SJCRH30 (cell line): ENCODE measurements at places on chromosomes 5 and 9. TPM values are rescaled to one million over a fixed set of nuclear protein-coding genes. Genes with fewer than 3 reads are reported as not detected.

- peaks cover 4% of the 10 kb centered on the region; the same call in 1 of the 2 replicates for H3K4me1 ChIP-seq
- H3K36me3 ChIP-seq, result peaks cover 34% of the 10 kb centered on the region
- no peak overlapping the region for H3K4me3 ChIP-seq
- no peaks in the 10 kb centered on the region for H3K27me3 ChIP-seq
These were observed 3.6 kb upstream of the SNAPC4 start for GRCh38 chr9:136403538-136403914.

DNA sequence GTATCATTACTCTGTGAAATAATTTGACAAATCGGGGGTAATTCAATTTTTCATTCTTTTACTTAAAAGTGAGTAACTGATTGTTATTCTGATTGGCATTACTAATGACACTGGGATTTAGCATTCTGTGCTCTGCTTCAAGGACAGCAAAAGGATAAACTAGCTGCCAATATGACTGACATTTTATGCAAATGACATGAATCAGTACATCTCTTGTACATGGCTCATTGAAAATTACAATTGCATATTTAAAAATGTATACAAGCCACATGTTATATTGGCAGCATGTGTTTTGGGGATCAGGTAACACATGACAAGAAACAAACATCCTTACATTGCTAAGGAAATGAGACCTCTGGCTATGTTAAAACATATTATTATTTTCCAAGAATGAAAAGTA is 79.0 kb downstream of the SMC2 start:
- no peak for DNase-seq
- H3K4me1 ChIP-seq, result no peaks in the 10 kb centered on the region
- no peaks in the 10 kb centered on the region for H3K27me3 ChIP-seq
- no peak overlapping the region for H3K27ac ChIP-seq
- H3K36me3 ChIP-seq, result no peaks in the 10 kb centered on the region
- no peak overlapping the region for H3K4me3 ChIP-seq

DNA sequence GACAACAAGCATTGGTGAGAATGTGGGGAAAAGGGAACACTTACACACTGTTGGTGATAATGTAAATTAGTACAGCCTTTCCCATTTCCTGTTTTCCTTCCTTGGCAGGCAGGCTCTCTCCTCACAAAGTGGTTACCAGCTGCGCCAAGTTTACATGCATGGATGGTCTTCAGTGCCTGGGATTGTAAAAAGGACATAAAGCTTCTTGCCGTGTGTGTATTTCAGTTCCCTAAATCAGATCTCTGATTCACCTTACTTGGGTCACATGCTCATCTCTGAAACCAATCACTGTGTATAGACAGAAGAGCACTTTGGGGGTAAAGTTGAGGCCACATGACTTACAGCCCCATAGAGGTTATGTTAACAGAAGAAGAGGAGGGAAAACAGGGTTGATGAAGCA is 92.8 kb downstream of the CAVIN4 start:
- H3K36me3 ChIP-seq, result no peaks in the 10 kb centered on the region
- H3K27ac ChIP-seq, result no peak overlapping the region
- H3K4me1 ChIP-seq, result no peaks in the 10 kb centered on the region

DNA sequence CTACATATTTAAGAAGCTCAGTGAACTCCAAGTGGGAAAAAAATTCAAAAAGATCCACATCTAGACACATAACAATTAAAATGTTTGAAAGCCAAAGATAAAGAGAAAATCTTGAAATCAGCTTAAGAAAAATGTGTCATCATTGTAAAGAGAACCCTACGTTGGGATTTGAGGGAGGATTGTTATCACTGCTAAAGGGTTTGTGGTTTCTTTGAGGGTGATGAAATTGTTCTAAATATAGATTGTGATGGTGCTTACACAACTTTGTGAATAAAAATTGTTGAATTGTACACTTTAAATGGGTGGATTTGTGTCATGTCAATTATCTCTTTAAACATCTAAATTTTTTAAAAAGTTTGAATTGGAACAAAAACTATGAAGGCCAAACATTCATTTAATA is 92.2 kb upstream of the ADAMTS19 start:
- H3K27me3 ChIP-seq, result no peaks in the 10 kb centered on the region
- H3K27ac ChIP-seq, result no peak overlapping the region
- H3K36me3 ChIP-seq, result no peaks in the 10 kb centered on the region
- no peak overlapping the region for H3K4me3 ChIP-seq
- no peak for DNase-seq

DNA sequence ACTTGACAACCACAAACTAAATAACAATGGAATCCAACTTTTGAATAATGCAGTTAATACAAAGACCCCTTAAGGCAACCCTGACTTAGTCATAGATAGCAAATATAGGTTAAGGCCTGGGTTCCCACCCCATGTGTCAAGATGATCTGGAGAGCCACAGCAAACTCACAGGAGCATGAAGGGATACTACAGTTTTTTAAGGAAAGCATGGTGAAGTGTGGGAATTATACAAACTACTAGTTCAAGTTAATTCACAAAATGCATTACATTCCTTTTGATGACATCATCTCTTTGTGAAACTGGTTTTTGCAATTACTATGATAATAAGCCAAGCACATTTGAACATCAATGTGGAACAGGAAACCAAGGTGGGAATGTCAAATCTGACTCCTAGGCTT is 50.6 kb downstream of the LHFPL2 start:
- no peak overlapping the region for H3K4me3 ChIP-seq
- H3K27ac ChIP-seq, result no peak overlapping the region
- peaks cover 21% of the 10 kb centered on the region for H3K4me1 ChIP-seq
- no peaks in the 10 kb centered on the region for H3K27me3 ChIP-seq
- no peak for DNase-seq

DNA sequence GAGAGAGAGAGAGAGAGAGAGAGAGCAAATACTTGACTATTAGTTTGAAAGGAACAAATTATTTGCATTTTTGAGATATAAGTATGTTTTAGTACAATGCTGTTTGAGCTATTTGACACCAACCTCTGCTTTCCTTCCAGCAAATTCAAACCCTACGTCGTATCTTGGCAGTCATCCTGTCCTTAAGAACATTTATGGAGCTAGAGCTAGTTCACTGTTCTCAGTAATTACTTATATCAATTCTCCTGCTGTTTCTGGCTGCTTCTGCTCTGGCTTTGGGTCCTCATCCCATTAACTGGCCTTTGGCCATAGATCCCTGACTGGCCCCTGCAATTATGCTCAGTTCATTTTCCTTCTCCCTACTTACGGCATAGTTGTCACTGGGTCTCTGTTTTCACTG is 19.9 kb upstream of the ERAP2 start:
- H3K27ac ChIP-seq, result no peak overlapping the region
- no peak overlapping the region for H3K4me3 ChIP-seq
- H3K27me3 ChIP-seq, result no peaks in the 10 kb centered on the region
- no peak for DNase-seq
- H3K4me1 ChIP-seq, result peaks cover 9% of the 10 kb centered on the region
- no peaks in the 10 kb centered on the region for H3K36me3 ChIP-seq

- H3K4me3 ChIP-seq, result no peak overlapping the region
- DNase-seq, result no peak
- no peaks in the 10 kb centered on the region for H3K27me3 ChIP-seq
- no peaks in the 10 kb centered on the region; the same call in 1 of the 2 replicates for H3K4me1 ChIP-seq
These were observed 809.8 kb upstream of the NUDT12 start for GRCh38 chr5:104372376-104372775.

DNA sequence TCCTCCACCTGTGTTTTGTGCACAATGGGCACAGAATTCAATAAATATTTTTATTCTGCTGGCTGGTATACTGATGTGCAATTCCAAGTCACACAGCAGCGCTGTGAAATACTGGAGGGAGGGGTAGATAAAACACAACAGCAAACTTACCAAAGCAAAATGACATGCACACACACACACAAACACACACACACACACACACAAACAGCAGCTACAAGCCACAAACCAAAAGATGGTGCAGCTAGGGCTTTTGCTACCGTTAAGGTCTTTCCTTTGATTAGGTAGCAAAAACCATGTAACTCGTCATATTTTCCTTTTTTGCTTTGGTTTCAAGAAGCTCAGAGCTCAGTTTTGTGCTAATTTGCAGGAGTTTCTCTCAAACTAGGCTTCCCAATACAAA is 1.8 kb upstream of the TBCA start:
- DNase-seq, result no peak
- H3K4me1 ChIP-seq, result peaks cover 10% of the 10 kb centered on the region
- no peak overlapping the region for H3K4me3 ChIP-seq
- peaks cover 13% of the 10 kb centered on the region for H3K36me3 ChIP-seq
- no peak overlapping the region for H3K27ac ChIP-seq
- H3K27me3 ChIP-seq, result no peaks in the 10 kb centered on the region

GRCh38 chr9:137582286-137582860 is 3.6 kb upstream of the DPH7 start:
- H3K4me3 ChIP-seq, result no peak overlapping the region
- DNase-seq, result peak; percentile 56
- no peak overlapping the region for H3K27ac ChIP-seq
- peaks cover 32% of the 10 kb centered on the region for H3K36me3 ChIP-seq
- peaks cover 9% of the 10 kb centered on the region; the same call in 1 of the 2 replicates for H3K4me1 ChIP-seq

GRCh38 chr5:114729986-114730385 is 368.1 kb downstream of the KCNN2 start:
- no peaks in the 10 kb centered on the region for H3K36me3 ChIP-seq
- H3K4me3 ChIP-seq, result no peak overlapping the region
- H3K27me3 ChIP-seq, result no peaks in the 10 kb centered on the region
- H3K4me1 ChIP-seq, result no peaks in the 10 kb centered on the region
- DNase-seq, result no peak

- H3K27ac ChIP-seq, result no peak overlapping the region
- no peak overlapping the region for H3K4me3 ChIP-seq
- H3K4me1 ChIP-seq, result no peaks in the 10 kb centered on the region
These were observed 11.7 kb downstream of the OGN start for GRCh38 chr9:92392690-92393089.

DNA sequence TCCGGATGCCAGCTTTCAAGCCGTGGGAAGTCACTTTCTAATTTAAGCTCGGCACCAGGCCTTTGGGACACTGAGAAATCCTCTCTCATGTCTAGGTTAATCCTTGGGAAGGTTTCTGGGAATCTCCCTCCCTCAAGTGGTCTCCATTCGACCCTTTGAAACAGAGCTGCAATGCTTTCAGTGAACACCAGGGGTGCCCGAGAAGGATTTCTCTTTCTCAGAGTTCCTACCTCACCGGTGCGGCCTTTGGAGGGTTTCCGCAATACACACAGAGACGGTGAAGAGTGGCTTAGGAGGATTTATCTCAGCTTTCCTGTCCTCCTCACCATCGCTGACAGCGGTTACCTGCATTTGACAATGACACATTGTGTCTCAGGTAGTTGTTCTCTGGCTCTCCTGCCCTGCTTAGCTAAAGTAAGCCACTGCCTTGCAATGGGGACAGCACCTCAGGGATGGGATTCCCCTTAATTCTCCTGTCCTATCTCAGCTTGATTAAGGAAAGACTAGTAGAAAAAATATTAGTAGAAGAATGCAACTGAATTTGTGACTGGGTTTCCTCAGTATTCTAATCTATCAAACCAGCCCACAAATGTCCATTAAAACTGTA is 180.6 kb downstream of the GABRG2 start:
- no peaks in the 10 kb centered on the region for H3K27me3 ChIP-seq
- no peak overlapping the region for H3K4me3 ChIP-seq
- no peak overlapping the region for H3K27ac ChIP-seq
- peak; percentile 53 for DNase-seq
- H3K4me1 ChIP-seq, result no peaks in the 10 kb centered on the region
- no peaks in the 10 kb centered on the region for H3K36me3 ChIP-seq

GRCh38 chr5:65861830-65862241 is 64.5 kb upstream of the ERBIN start:
- peak; percentile 60 for DNase-seq
- no peaks in the 10 kb centered on the region for H3K27me3 ChIP-seq
- H3K36me3 ChIP-seq, result no peaks in the 10 kb centered on the region
- H3K27ac ChIP-seq, result peak overlapping the region; percentile 68

DNA sequence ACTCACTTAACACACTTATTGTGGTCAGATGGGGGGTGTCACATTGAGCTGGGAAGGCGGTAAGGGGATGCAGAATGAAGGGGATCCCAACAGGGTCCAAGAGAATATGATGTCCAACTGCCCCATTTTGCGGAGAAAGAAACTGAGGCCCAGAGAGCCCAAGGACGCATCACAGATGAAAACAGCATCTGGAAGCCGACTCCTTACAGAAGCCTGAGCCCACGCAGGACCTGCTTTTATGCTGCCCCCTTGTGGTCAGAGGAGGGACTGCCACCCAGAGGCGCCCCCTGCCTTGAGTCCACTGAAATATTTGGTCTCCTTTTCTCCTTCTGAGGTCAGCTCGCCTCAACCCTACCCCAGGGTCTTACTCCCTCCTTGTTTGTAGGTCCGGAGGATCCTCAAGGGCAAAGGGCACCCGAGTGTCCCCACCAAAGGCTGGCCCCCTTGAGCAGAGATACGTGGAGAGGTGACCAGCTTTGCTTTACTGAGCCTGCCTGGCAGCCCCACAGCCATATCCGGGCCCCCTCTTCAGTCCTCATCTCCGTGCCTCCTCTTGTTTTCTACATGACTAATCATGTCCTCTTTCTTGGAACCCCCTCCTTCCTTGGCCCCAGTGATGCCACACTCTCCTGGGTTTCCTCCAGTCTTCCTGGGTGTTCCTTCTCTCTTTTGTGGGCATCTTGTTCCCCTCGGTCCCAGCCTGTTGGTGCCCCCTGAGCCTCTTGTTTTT is 30.0 kb upstream of the TTLL11 start:
- no peak overlapping the region for H3K4me3 ChIP-seq
- peak; percentile 71 for DNase-seq
- no peak overlapping the region for H3K27ac ChIP-seq
- H3K4me1 ChIP-seq, result peaks cover 9% of the 10 kb centered on the region; the same call in 1 of the 2 replicates
- no peaks in the 10 kb centered on the region for H3K36me3 ChIP-seq

- H3K4me3 ChIP-seq, result no peak overlapping the region
- H3K27ac ChIP-seq, result peak overlapping the region; percentile 58
- peak; percentile 61 for DNase-seq
- peaks cover 39% of the 10 kb centered on the region for H3K4me1 ChIP-seq
- H3K27me3 ChIP-seq, result no peaks in the 10 kb centered on the region
- H3K36me3 ChIP-seq, result no peaks in the 10 kb centered on the region
These were observed 67.8 kb downstream of the PTCD2 start for GRCh38 chr5:72387985-72388384.

GRCh38 chr9:121478816-121479676 is 20.6 kb downstream of the GGTA1 start:
- H3K27me3 ChIP-seq, result no peaks in the 10 kb centered on the region; the same call in 1 of the 2 replicates
- H3K4me3 ChIP-seq, result peak overlapping the region; percentile 30; the same call in 1 of the 2 replicates
- peak; percentile 32 for DNase-seq
- no peak overlapping the region for H3K27ac ChIP-seq
- H3K36me3 ChIP-seq, result no peaks in the 10 kb centered on the region
- no peaks in the 10 kb centered on the region for H3K4me1 ChIP-seq

GRCh38 chr9:99377790-99378775 is 156.0 kb downstream of the SEC61B start:
- peak overlapping the region; percentile 6; the same call in 1 of the 2 replicates for H3K4me3 ChIP-seq
- no peaks in the 10 kb centered on the region; the same call in 1 of the 2 replicates for H3K27me3 ChIP-seq
- no peaks in the 10 kb centered on the region for H3K36me3 ChIP-seq
- peak; percentile 70 for DNase-seq
- H3K27ac ChIP-seq, result peak overlapping the region; percentile 60
- peaks cover 17% of the 10 kb centered on the region for H3K4me1 ChIP-seq

Gene PDLIM4
- total RNA-seq, result 65.4 and 66.3 TPM in 2 replicates

Gene TAF11L5
- not detected in 2 replicates for total RNA-seq

Gene SPATA24
- total RNA-seq, result 8.2 and 8.8 TPM in 2 replicates

Gene ADAMTS2
- not detected in 2 replicates for total RNA-seq

Gene ABO
- total RNA-seq, result not detected in 2 replicates

Gene TPRN
- total RNA-seq, result 14.0 and 14.8 TPM in 2 replicates

Gene FAM53C
- 40.3 and 40.5 TPM in 2 replicates for total RNA-seq

Gene GRXCR2
- not detected in 2 replicates for total RNA-seq

Gene COL27A1
- total RNA-seq, result 13.0 and 18.6 TPM in 2 replicates

Gene CDX1
- total RNA-seq, result not detected in 2 replicates

Gene ADAMTS16
- 0.35 and 0.71 TPM in 2 replicates for total RNA-seq

Gene CCL19
- total RNA-seq, result not detected in 2 replicates
